ENCODE measurements at places on chromosomes 2 and 18.

GRCh38 chr18:61079714-61080113, 253.5 kb upstream of the CDH20 start:
- DNase-seq = no peak

DNA sequence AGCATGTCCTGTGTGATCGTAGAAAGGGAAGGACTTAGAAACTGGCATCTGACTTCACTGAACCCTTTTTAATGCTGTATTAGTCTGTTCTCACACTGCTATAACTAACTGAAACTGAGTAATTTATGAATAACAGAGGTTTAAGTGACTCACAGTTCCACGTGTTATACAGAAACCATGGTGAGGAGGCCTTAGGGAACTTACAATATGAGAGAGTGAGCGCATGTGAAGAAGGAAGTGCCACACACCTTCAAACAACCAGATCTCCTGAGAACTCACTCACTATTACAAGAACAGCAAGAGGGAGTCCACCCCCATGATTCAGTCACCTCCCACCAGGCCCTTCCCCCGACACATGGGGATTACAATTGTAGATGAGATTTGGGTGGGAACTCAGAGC, 811.3 kb downstream of the CPS1 start:
- DNase-seq = peak; percentile 97

DNA sequence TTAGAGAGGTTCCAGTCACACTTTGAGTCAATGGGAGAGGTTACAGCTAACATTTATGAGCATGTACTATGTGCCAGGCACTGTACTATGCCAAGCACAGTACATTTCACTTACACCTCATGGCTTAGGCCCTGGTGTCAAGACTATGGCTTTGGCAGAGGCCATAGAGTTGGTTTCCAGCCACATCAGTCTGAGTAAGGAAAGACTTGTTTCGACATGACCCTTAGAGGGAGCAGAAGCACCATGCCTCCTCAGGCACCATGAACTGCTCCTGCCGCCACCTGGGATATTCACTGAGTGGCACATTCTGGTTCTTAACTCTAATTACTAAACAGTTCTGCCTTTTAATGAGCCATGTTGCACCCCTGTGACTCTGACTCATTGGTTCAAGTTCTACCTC, 12.7 kb downstream of the DGUOK start:
- peak; percentile 98 for DNase-seq

- DNase-seq = peak; percentile 85
Observed at GRCh38 chr2:84963692-84964405, 7.1 kb upstream of the KCMF1 start.

- peak; percentile 92 for DNase-seq
Observed at GRCh38 chr2:177264693-177265587, at the start of gene NFE2L2. TSS of gene NFE2L2 (minus strand) at chr2:177264727. CDS start at chr2:177264576, 151 bp downstream.

DNA sequence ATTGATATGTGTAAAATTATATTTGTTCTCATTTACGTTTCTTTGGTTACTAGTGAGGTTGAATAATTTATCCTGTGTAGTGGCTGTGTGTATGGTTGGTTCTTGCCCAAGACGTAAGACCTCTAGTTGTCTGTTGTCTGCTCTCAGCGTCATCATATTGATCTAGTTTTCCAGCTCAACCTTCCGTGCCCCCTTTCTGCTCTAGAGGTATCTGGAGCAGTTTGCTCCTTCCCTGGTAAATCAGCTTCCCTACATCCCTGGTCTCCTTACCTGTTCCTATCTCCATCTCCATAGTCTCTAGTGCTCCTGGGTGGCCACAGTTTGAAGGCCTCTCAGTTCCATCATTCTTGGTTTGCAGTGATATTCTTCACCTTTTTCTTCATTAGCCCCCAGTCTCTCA, 1.2 kb downstream of the SMYD5 start:
- DNase-seq = no peak

DNA sequence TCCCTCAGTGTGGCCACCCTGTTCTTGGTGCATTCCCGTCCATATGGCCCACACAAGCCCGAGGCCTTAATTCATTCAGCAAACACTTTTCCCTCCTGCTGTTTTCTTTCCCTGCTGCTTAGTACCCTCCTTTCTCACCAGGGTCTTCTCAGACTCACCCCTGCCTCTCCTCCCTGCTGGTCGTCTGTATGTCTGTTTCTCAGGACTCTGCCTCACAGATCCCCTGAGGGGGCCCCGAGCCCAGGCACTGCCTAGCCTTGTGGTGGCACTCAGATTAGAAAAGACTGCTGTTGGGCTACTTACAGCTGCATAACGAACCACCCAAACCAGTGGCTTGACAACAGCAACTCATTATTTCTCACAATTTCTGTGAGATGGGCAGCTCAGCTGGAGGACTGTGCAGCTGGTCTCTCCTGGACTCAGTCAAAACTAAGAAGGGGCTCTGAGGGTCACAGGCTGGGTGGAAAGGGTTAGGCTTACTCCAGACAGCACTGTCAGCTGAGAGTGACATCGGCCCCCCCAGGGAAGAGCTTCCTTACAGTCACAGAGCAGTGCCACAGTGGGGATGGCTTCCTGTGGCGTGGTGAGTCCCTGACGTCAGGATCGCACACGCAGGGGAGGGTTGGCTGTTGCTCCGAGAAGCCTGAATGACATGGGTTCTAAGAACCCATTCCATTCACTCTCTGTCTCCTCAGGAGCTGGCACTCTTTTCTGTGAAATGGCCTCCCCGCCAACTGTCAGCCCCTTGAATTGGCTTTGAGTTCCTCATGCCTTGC, 139.0 kb downstream of the UXS1 start:
- DNase-seq = no peak

- no peak for DNase-seq
Observed at GRCh38 chr2:23547725-23548124, 162.7 kb downstream of the KLHL29 start.

GRCh38 chr2:219344751-219345430, 12.3 kb upstream of the RESP18 start:
- peak; percentile 20 for DNase-seq

- DNase-seq = no peak
Observed at GRCh38 chr2:236715491-236715961, 145.9 kb downstream of the ACKR3 start.

GRCh38 chr2:12163866-12164265, 417.4 kb downstream of the LPIN1 start:
- no peak for DNase-seq

DNA sequence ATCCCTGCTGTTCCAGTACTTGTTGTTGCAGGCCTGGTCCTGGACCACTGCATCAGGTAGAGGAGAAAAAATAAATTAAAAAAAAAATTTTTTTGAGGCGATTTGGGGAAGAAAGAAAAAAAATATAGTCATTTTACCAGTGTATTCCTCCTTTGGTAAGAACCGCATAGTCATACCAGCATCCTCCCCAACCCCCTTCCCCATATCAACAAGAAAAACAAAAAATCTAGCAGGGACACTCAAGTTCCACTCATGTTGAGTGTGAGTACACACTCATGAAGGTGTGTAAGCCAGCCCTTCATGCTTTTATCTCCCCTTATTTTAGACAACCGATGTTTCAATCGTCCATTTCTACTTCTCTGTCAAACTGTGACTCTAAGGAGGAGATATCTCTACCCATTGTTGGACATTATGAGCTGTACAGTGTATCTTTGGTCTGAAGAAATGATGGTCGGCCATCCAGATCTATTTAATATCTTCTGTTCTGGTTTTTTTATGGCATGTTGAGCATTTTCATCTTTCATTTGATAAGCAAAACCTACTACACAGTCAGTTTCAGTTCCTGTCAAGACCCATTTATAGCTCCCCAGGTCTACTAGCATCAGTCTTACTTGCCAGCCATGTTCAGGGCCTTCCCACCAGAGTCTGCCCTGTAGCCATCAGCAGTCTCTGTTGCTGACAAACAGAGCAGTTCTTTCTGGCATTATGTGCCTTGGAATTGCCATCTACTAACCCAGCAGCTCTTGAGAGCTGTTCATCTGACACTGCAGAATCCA, 20.0 kb downstream of the ELP2 start:
- DNase-seq = no peak
